ENCODE measurements at places on chromosomes 6 and 20.
A peak's percentile ranks its signal among the peaks of the same experiment; 100 is the strongest.

DNA sequence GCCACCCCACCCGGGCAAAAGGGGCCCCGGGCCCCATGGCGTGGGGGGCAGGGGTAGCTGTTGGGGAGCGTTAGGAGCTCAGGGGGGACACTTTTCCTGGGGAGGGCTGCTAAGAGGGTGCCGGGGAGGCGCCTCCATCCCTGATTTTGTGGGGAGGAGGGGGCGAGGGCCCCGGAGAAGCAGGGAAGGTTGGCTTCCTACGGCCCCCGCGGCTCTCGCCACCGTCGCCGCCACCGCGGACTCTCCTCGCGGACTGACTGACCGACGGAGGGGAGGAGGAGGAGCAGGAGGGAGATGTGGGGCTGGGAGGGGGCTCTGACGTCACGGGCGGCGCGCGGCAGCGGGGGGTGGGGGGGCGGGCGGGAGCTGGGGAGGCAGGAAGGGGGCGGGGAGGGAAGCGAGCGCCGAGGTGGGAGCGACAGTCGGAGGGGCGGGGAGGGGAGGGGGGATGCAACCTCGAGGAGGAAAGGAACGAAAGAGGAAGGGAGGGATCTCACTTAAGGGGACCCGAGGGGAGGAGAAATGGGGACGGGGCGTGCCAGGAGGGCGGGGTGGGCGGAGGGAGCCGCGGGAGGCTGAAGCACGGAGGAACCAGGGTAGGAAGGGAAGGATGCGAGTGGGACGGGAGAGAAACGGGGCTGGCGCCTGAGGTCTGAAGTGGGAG lies 5.1 kb downstream of the GABBR1 start:
- peak; percentile 15 for DNase-seq

DNA sequence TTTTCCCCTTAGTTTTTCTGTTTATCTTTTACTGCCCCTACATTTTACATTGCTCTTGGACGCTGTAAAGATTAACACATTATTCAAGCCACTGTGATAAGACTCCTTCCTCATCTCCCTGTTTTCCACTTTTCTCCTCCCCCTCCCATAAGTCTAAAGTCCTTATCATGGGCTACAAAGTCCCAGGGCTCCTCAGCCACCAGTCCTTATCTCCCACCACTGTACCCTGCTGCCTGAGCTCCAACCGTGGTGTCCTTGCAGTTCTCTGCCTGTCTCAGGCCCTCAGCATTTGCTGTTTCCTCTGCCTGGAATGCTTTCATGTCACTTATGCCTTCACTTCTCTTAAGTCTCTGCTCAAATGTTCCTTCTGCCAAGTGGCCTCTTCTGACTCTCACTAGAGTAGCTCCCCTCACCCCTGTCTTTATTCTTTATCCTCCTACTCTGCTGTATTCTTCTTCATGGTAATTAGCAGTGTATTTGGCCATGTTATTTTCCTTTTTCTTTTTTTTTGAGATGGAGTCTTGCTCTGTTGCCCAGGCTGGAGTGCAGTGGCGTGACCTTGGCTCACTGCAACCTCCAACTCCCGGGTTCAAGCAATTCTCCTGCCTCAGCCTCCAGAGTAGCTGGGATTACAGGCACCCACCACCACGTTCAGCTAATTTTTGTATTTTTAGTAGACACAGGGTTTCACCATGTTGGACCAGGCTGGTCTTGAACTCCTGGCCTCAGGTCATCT lies 10.8 kb upstream of the LATS1 start:
- no peak for DNase-seq

- no peak for DNase-seq
Measured at GRCh38 chr6:30748851-30749540, 4.6 kb upstream of the IER3 start.

GRCh38 chr6:73929405-73929804 lies 233.4 kb downstream of the CD109 start:
- DNase-seq: no peak

GRCh38 chr6:90370493-90370959 lies 73.9 kb upstream of the BACH2 start:
- peak; percentile 46 for DNase-seq

DNA sequence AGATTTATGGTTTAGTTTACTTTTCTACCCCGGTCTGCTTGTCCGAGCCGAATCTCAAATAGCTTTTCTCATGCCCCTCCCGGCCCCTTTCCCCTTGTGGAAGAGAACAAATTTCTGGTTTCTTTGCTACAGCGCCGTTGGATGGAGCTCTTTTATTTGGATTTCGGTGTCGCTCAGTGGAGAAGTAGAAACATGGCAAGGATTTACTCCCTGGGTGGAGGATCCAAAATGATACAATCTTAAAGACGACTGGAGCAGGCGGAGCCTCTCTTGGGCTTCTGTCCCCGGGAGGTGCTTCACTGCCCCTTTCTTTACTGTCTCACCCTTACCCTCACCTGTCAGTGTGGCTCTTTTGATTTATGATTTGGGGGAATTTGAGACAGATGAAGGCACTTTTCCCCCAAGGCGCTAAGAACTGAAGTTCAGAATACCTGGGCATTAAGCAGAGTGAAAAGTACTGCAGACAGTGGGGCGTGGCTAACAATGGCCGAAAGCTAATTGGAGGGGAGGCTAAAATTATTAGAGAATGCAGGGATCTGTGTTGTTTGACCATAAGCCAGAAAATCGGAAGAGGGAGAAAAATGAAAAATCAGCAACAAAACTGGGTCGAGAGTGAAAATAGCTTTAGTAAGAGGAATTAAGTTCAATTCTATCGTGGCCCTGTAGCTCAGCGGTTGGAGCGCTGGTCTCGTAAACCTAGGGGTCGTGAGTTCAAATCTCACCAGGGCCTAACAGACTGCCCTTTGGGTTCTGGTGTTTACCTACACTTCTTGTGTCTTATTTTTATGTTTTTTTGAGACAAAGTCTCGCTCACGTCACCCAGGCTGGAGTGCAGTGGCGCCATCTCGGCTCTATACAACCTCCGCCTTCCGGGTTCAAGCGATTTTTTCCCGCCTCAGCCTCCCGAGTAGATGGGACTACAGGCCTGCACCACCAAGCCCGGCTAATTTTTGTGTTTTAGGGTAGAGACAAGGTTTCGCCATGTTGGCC lies 145.1 kb upstream of the ZNF184 start:
- DNase-seq: peak; percentile 76

GRCh38 chr6:39347206-39347605 lies 24.7 kb upstream of the KCNK16 start:
- no peak for DNase-seq

DNA sequence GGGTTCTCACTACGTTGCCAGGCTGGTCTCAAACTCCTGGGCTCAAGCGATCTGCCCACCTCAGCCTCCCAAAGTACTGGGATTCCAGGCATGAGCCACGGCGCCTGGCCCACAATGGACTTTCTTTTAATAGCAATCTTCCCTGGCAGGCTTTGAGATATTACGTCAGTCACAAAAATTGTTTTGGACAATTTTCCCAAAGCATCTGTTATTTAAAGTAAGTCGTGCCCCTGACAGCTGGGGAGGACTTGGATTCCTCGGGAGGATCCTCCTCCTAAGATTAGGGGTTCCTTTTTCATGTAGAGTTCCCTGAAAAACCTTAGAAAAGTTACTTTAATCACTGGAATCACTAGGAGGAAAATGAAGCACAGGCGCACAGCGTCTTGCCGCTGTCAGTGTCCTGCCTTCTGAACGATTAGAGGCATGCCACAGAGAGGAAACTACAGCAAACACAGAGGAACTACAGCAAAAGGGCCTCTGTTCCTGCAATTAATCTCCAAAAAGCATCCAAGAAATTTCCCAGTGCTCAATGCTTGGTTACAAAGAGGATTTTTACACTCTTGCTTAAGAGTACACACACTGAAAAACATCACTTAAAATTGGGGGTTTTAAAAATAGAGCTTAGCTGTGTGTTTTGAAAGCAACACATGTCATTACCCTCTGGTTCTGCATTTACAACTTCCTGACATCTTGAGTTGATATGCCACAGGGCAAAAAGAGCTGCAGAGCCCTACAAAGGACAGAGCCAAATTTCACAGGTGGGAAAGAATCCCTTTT lies 4.5 kb downstream of the ACSS1 start:
- no peak for DNase-seq

GRCh38 chr6:46490425-46491200 lies 636 bp downstream of the RCAN2 start:
- DNase-seq: no peak

- DNase-seq: no peak
Measured at GRCh38 chr6:32565511-32565910, 24.1 kb downstream of the HLA-DRB1 start.

DNA sequence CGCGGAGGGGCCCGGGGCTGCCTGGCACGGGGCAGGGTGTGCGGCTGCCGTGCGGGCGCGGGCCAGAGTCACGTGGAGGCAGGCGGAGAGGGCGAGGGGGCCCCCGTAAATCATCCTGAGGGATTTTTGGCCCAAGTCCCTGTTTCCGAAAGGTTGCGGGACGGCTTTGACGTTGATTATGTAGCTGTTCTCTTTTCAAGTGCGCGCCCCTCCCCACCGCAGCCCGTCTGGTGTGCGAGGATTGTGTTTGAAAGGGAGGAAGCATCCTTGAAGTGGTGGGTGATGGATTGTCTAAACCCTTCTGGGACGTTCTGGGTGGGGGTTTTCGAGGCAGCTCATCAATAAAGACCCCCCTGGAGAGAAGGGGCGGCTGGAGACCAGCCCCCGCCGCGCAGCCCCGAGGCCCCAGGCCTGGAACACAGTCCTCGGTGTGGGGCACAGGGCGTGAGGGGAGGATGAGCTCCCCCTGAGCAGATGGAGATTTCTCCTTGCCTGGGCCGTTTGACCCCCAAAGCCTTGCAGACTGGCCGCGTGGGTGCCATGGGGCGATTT lies 7.0 kb upstream of the FOXF2 start:
- DNase-seq: no peak

DNA sequence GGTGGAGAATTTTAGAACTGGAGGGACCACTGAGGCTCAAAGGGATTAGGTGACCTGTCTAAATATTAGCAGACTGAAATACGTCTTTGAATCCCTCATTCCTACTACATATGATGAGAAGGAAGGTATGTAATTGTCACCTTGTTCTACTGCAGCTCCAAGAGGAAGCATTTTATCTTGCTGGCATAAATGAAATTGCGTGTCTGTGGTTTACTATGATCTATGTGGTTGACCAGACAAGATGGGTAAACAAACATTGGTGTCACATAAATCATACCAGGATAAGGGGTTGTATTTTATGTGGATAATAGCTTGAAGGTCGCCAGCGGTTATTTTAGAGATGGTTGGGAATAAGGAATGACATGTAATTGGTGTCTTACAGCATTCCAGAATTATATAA lies 78.2 kb downstream of the LAMA4 start:
- DNase-seq: no peak

DNA sequence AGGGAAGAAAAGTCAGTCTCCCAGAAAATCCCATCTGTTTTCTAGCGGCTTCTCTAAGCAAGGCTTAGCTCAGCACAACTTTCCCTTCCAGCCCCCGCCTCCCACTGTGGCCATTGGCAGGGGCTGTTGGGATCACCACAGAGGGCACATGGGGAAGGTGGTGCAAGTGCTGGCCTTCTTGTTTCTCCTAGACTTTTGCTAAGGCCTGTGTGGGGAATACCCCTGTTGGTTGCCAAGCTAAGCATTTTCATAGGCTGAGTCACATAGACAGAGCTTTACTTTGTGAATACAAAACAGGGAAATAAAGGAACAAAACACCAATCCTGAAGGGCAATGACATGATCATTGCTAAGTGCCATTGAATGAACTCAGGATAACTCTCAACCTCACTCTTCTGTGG lies 32.4 kb upstream of the TIAM2 start:
- DNase-seq: no peak

- no peak for DNase-seq
Measured at GRCh38 chr6:47633141-47633540, 65.2 kb upstream of the ADGRF4 start.

- no peak for DNase-seq
Measured at GRCh38 chr6:159203304-159204005, 34.3 kb downstream of the FNDC1 start.

DNA sequence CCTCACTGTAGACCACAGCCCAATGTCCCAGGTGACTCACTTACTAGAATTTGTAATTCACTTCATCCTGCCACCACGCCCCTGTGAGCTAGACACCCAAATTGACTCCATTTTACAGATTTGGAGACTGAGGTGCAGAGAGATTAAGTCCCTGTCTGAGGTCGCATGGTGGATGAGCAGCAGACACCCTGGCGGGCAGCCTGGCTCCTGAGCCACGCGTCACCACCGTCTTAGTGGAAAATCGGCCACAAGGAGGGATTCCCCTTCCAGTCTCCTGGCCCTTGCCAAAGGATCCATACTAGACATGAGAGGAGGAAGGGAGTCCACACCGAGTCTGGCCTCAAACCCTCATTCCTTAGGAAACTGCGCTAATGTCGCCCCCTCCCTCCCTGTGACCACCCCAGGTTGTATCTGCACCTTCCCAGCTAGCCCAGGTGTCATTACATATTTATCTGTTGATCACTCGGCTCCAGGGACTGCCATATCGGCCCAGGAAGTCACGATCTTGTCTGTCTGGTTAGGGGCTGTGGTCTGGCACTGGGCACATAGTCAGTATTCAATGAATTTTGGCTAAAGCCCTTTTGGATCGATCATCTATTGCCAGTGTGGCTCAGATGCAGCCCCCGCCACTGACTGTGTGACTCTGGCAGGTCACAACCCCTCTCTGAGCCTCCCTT lies 25.7 kb upstream of the PTGIS start:
- peak; percentile 78 for DNase-seq

DNA sequence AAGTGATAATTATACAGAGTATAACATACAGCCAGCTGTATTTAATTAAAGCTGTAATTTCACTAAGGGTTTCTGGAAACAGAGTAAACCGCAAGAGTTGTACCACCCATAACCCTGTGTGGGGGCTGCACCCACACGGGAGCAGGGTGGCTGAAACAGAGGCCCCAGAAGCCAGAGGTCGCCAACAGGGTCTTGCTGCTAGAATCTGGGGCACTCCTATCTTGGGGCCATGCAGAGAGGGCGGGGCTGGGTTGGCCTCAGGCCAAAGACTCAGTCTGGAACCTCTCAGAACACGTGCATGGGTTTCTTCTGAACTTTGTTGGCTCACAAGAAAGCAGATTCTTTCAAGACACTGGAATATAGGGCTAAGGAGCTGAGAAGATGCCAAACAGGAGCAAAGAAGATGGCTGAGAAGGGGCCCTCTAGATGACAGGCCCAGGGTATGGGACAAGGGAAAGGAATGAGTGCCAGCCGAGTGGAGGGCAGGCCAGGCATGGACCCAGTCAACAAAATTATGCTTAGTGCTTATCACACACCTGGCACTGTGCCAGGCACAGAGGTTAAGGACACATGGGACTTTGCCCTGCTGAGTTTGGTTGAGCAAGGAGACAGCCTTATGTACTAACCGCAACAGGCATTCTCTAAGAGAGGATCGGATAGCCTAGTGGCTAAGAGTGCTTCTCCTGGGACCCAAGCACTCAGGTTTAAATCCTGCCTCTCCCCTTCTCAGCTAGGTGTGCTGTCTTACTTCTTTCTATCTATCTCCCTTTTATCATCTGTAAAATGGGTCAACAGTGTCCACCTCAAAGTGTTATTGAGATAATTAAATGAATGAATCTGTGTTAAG lies 96.6 kb upstream of the FOXP4 start:
- DNase-seq: no peak

- DNase-seq: no peak
Measured at GRCh38 chr6:19231878-19232561, 605.1 kb upstream of the ID4 start.

- DNase-seq: no peak
Measured at GRCh38 chr6:15945593-15946159, 183.2 kb upstream of the MYLIP start.

GRCh38 chr6:152189736-152190135 lies 382.3 kb downstream of the ESR1 start:
- peak; percentile 27 for DNase-seq

- no peak for DNase-seq
Measured at GRCh38 chr6:98880486-98880885, 46.1 kb downstream of the POU3F2 start.

Measured in activated CD4-positive, alpha-beta T cell treated with anti-CD3 and anti-CD28 coated beads, Interleukin-2, Interleukin-4, amounts not matched to agents 100 ng/mL and 50 ng/mL, durations not matched to agents 16 hours and 8 hours (primary cell).